ENCODE measurements at places on chromosomes 1 and 21.

- DNase-seq, result no peak
These were observed 10.4 kb downstream of the LAMB3 start for GRCh38 chr1:209641832-209642172.

- DNase-seq, result no peak
These were observed 10.6 kb upstream of the CAPZB start for GRCh38 chr1:19495799-19496526.

DNA sequence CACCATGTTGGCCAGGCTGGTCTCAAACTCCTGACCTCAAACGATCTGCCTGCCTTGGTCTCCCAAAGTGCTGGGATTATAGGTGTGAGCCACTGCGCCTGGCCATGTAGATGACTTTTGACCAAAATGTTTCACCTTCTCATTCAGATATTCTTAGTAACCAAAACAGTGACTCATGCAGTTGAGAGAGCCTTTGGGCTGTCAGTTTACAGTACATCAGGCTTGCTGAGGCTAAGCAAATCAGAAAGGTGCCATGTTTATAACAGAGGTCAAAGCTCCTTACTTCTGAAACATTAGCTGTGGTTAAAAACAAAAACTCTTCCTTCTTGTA lies 21.0 kb downstream of the CNIH4 start:
- DNase-seq, result no peak

DNA sequence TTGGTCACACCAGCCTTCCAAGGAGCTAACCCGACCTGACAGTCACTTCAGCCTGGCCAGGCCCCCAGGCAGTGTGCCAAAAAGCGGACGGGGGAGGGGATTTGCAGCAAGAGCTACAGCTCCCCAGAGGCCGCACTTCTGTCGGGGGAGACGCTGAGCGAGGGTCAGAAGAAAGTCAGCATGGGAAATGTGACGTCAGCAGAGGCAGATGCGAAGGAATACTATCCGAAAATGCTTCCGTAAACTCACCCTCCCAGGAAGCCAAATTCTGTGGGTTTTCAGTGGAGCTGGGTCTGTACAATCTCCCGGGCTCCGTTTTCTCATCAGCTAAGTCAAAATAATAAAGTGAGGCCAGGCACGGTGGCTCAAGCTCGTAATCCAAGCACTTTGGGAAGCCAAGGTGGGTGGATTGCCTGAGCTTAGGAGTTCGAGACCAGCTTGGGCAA lies 28.5 kb upstream of the ECE1 start:
- peak; percentile 73 for DNase-seq

GRCh38 chr1:31445951-31446350 lies 32.9 kb downstream of the SERINC2 start:
- no peak for DNase-seq

GRCh38 chr1:119964673-119965363 lies 68.5 kb upstream of the ADAM30 start:
- no peak for DNase-seq

GRCh38 chr1:215076322-215076721 lies 6.2 kb upstream of the KCNK2 start:
- DNase-seq, result no peak
